DMS153 (cell line): ENCODE measurements at places on chromosomes 7 and 10.

DNA sequence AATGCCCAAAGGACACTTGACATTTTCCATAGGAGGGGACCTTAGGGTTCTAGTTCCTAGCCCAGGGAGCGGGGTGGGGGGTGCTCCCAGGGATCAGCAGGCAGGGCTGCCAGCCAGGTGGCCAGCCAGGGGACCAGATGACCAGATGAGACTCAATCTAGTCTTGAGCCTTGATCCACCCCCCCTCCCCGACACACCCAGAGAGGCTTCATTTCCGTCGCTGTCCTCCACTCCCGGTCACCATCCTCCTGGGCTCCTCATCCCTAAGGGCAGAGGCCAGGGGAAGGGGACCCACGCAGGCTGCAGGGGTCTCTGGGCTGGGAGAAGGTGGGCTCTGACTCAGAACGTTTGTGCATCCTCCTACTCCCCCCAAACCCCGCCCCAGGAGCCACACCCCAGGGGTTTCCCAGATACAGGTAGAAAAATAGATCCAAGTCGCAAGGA lies 1.0 kb downstream of the STX1A start:
- no peak for DNase-seq

- no peak for DNase-seq
Measured at GRCh38 chr10:3853016-3853415, 68.0 kb upstream of the KLF6 start.

DNA sequence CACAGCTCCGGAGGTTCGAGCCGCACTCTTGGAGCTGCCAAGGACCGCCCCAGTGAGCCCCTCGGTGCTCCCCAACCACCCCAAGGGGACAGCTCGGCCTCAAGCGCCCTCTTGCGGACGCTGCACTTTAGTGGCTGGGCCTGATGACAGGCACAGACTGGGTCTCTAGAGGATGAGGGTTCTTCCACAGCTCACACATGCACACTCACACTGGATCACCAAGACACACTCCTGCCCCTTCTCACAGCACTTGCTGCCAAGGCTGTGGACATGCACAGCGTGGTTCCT lies 2.1 kb downstream of the RET start:
- no peak for DNase-seq

DNA sequence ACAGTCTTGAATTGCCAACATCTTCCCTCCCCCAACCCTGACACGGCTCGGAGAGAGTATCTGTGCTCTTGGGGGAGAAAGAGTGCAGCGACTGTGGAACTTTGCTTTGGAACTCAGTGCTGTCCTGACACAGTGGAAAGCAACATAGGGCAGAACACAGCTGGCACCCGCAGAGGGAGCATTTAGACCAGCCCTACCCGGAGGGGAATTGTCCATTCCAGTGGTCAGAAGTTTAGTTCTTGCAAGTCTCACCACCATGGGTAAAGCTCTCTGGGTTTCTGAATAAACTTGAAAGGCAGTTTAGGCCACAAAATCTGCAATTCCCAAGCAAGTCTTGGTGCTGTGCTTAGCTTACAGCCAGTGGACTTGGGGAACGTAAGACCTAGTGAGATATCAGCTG lies 34.9 kb downstream of the TFEC start:
- DNase-seq, result no peak

DNA sequence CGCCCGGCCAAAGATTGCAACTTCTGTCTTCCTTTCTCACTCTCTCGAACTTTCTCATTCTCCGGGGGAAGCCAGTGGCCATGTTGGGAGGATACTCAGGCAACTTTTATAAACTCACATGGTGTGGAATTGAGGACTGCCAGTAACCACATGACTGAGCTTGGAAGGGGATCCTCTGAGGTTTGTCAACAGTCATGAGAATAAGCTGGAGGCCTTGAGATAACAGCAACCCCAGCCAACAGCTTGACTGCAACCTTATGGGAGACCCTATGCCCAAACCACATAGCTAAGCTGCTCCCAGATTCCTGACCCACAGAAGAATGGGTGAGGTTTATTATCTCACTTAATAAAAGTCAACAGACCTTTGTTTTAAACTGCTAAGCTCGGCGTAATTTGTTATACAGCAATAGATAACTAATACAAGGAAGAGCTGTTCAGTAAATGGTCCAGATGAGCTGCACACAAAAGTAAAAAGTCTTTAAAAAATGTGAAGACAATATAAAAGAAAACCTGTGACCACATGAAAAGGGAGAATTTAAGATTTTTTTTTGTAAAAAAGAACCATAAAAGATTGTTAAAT lies 9.6 kb downstream of the SYPL1 start:
- no peak for DNase-seq
